ENCODE measurements at places on chromosomes 2 and 18.

- DNase-seq = no peak
Measured at GRCh38 chr2:118596620-118597019, 250.8 kb downstream of the EN1 start.

- DNase-seq = peak; percentile 35
Measured at GRCh38 chr2:675982-676646, 1.1 kb downstream of the TMEM18 start.

GRCh38 chr2:189379287-189379630, 62.0 kb upstream of the WDR75 start:
- DNase-seq = no peak

- DNase-seq = no peak
Measured at GRCh38 chr2:178761759-178762371, 45.4 kb downstream of the TTN start.

DNA sequence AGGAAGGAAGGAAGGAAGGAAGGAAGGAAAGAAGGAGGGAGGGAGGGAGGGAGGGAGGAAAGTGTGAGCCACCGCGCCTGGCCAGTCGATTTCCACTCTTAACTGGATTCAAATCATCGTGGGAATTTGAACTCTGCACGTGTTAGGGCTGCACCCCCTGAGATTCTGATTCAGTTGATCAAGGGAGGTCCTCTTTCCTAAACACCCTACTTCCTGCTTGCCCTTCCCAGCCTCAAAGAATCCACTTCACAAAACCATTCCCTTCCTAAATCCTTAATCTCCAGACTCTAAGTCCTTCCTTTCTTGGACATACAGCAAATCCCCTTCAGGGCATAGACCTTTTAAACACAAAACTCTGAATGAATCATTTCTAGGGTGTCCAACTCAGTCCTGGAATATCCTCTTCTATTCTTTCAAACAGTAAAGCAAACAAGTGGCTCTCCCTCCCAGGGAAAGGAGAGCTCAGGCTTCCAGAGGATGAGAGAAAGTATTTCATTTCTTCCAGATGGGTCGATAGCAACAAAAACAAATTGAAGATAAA, 68.2 kb upstream of the MBOAT2 start:
- DNase-seq = no peak

DNA sequence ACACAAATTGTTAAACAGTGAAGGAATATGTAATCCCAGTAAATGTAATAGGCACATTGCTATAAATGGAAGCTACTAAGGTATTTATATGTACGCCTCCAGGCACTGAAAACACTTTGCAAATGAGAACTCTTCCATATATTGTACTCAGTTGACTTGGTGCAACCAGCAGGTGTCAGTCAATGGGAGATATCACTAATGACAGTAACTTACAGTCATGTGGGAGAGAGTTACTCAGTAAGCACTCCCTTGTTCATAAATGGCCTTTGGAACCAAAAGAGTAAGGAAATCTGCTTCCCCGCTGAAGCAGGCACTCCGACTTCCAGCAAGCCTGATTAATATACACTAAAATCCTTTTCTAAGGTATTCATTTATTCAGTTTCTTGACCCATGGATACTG, 5.9 kb downstream of the MDH1 start:
- DNase-seq = no peak

DNA sequence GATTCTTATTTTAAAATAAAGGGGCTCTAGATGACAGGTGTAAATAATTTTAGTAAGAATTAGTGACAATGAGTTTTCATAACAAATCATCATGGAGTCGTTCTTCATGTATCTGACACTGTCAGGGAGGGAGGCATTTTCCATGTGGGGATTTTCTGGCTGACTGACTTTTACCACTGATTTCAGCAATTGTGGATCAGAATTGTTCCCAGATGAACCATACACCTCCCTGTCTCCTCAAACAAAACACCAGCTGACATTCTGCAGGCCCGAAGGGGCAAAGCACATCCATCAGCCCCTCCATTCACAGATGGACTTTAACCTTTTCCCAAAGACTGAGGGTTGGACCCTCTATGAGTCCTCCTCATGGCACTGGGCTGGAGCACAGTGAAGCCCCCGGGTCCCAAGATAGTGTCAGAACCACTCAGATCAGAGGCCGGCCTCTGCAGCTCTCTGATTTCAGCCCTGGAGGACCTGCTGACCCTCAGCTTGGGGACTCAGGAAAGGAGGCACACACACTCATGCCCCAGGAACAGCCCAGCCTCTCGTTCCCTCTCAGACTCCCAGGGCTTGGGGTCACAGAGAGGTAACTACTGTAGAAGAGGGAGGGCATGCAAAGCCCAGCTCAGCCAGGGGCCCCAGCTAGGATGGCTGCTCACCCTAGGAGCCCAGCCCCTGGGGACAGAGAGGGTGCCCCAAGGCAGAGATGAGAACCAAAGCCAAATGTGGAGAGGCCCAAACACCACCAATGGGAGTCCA, 43.2 kb upstream of the LOXHD1 start:
- no peak for DNase-seq

GRCh38 chr18:14014456-14014855, 99.1 kb upstream of the MC2R start:
- DNase-seq = no peak

DNA sequence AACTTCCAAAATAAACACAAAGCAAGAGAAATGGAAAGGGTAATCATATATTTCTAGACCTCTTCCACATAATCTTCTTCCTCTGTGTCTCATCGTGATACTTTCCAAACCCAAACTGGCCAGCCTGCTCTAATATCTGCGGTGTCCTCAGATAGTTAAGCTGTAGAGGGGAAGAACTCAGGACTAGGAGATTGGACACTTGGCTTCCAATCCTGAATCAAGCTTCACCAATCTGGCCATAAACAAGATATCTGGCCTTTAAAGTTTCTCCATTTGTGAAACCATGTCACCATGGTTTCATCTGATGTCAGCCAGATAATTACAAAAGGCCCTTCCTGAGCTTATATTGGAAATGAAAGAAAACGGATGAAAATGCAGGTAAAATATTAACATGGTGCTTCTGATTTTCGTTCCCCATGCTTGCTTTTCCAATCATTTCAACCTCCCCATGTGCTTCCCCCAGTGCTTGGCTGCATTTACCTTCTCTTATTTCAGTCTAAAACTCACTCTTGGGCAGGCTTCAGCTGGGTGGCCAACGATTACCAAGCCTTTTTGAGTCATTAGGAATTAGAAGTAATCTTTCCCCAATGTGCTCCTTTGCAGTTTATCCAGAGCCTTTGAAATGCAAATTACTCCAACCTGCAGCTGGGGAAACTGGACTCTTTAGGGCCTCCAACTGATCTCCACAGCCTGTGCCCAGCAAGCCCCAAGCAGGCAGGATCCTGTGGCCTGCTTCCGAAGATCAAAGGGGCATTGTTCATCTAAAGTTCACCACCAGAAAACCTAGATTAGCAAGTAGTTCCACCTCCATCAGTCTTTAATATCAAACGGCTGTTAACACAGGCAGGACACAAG, 44.5 kb upstream of the MYCN start:
- no peak for DNase-seq

GRCh38 chr2:9118383-9118960, 88.1 kb upstream of the ASAP2 start:
- DNase-seq = no peak

DNA sequence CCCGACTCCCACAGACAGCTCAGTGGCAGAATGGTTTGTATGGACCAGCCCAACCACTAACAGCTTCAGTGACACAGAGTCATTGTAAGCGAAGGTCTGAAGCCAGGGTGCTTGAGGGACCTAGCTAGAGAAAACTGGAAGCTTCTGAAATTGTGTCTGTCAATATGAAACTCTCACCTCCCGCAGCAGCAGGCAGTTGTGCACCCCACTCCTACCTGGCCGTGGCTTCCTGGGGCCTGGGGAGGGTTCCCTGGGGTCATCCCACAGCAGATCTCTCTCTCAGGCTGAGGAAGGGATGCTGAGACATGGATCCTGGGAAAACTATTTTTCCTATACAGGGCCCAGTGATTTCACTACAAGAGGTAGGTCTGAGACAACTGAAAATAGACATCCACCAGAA, 229.5 kb downstream of the TFCP2L1 start:
- DNase-seq = no peak

GRCh38 chr18:46257366-46257765, 153.2 kb downstream of the HAUS1 start:
- no peak for DNase-seq

- no peak for DNase-seq
Measured at GRCh38 chr2:74562126-74562775, 7.7 kb downstream of the DOK1 start.

DNA sequence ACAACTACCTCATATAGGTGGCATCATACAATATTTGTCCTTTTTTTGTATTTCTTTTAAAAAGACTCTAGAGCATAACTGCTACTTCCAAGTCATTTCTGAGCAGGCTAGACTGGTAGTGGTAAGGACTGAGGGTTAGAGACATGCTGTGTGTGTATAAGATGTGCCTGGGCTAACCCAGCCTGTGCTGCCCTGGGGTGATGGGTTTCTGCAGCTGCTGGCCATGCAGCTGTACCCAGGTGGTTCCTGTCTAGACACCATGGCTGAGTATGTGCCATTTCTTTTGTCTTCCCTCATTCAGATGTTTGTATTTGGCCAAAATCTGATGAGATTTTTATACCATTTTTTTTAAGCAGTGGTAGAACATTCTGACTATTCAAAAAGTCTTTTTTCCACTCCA, 40.0 kb downstream of the MERTK start:
- no peak for DNase-seq

GRCh38 chr18:8045160-8045883, 478.2 kb downstream of the PTPRM start:
- DNase-seq = no peak

- DNase-seq = no peak
Measured at GRCh38 chr2:222747526-222748160, 76.2 kb downstream of the MOGAT1 start.

DNA sequence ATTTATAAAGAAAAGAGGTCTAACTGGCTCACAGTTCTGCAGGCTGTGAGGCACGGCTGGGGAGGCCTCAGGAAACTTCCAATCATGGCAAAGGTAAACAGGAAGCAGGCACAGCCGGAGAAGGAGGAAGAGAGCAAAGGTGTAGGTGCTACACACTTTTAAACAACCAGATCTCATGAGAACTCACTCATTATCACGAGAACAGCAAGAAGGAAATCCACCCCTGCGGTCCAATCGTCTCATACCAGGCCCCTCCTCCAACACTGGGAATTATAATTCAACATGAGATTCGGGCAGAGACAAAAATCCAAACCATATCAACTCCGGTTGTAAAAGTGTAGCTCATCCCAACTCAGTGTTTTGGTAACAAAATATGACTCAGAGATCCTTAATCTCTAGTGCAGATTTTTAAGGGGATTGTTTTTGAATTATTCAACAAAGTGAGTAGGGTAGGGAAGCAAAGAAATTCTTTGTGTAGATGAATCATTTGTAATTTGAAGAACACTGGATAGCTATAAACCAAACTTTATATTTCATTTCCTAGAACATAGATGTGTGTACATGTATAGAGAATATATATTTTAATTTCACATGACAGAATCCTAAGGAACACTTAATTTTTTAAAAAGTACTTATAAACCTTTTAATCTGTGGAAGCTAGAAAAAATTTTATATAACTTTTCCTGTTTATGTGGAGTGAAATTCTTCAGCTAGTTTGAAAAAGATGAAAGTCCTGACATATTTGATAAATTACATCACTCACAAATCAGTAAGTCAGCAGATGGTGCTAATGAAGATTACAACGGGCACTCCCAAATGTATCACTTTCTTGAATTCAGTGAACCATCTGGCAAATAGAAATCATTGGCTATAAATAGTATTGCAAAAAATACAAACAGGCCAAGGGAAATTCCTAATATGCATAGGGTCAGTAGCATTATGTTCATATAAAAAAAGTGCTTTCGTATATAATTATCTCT, 130.1 kb downstream of the OLA1 start:
- DNase-seq = no peak
